ELR (cell line): ENCODE measurements at places on chromosomes 7 and 10.

DNA sequence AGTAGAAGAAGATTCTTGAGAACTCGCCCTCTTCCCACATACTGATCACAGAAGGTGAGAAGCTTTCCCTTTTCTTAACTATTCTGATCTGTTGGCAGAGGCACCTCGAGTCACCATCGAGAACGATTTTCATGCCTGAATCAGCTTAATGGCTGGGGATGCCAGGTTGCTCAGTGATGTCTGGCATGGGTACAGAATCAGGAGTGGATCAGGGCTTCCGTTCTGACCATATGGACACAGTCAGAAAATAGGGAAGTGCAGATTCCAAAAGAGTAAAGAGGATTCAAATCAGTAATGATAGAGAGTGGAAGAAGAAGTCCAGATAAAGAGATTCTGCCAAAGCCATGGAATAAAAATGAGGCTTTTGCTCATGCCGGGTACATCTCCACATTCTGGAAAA lies 52.0 kb upstream of the GRB10 start:
- DNase-seq, result no peak

- DNase-seq, result no peak
These were observed 29.0 kb downstream of the KIAA1217 start for GRCh38 chr10:24237801-24238395.

DNA sequence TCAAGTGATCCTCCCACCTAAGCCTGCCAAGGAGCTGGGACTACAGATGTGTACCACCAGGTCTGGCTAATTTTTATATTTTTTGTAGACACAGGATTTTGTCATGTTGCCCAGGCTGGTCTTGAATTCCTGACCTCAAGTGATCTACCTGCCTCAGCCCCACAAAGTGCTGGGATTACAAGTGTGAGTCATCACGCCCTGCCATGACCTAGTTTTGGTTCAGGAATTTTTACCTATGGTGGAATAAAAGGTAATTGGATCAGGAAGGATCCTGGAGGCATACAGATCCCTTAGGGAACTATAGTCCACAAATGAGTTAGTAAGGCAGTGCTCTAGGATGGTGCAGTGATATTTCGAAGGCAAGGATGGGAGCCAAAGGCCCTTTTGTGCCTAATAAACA lies 717.9 kb downstream of the PHTF2 start:
- no peak for DNase-seq

DNA sequence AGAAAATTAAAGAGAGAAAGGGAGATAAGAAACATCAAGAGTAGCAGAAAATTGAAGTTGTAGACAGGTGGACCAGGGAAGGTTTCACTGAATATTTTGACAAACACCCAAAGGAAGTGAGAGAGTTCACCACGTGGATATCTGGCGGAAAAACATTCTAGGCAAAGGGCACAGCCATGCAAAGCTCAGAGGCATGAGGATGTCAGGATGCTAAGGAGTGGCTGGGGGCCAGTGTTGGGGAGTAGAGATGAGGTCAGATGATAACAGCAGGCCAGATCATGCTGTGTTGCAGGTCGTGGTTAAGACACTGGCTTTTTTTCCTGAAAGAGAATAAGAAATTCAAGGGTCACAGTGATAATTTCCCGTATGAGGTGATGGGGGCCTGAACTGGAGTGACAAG lies 181.9 kb downstream of the DGKI start:
- peak; percentile 3 for DNase-seq

DNA sequence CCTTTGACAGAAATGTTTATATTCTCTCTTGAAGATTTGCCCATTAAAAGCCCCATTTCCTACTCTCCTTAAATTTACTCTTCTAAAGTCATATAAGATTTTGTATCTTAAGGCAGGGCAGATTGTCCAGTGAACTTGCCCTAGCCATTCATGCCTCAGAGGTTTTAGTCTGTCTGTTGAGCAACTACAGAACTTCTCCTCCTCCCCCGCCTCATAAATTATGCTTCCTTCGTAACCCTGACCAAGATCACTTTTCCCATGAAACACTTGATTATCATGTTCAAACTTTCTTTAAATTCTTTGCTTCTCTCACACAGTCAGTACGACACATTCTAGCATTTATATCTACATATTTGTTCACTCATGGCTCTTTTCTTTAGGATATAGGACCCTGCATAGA lies 621.3 kb downstream of the ANKRD7 start:
- DNase-seq, result no peak

GRCh38 chr7:106824458-106824857 lies 40.6 kb upstream of the PIK3CG start:
- DNase-seq, result peak; percentile 79

DNA sequence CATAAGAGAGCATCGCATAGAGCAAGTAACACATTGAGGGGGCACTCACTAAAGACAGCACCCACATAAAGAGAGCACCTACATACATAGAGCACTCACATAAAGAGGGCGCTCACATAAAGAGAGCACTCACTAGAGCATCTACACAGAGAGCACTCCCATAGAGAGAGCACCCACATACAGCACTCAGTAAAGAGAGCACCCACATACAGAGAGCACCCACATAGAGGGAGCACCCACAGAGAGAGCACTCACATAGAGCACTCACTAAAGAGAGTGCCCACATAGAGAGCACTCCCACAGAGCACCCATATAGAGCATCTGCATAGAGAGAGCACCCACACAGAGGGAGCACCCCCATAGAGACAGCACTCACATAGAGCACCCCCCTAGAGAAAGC lies 47.8 kb downstream of the INSIG1 start:
- no peak for DNase-seq

GRCh38 chr10:22481687-22482539 lies 136.6 kb downstream of the SPAG6 start:
- DNase-seq, result peak; percentile 35

DNA sequence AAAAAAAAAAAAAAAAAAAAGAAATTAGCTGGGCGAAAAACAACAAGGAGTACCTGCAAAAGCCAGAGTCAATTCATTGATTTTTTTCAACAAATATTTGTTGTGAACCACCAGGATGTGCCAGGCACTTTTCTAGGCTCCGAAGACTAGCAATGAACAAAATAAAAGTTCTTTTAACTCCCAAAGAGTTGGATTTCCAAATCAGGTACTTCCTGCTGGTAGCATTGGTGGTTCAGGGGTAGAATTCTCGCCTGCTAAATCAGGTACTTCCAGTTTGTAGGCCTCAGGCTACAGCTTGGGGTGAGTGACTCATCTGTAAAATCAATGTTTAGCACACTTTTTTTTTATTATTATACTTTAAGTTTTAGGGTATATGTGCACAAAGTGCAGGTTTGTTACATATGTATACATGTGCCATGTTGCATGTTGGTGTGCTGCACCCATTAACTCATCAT lies 10.9 kb downstream of the PPA1 start:
- DNase-seq, result peak; percentile 55

GRCh38 chr10:8803992-8804391 lies 749.5 kb downstream of the GATA3 start:
- no peak for DNase-seq

DNA sequence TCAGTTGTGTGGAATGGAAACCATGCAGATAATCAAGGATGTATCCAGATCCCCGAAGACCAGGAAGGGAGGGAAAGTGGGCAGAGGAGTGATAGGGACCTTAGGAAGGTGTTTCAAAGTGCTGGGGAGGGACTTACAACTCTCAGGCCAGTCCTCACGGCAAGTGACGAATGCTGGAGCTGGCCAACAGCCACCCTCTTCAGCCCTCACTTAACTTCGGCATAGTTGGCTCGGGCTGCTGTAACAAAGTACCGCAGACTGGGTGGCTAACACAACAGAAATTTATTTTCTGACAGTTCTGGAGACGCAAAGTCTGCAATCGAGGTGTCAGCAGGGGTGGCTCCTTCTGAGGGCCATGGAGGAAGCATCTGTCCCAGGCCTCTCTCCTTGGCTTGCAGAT lies 265.9 kb upstream of the YAE1 start:
- no peak for DNase-seq

GRCh38 chr10:81877596-81877995 lies 2.6 kb downstream of the NRG3 start:
- no peak for DNase-seq

GRCh38 chr10:92757711-92758104 lies 68.0 kb downstream of the HHEX start:
- DNase-seq, result no peak

GRCh38 chr7:88452646-88453045 lies 146.0 kb upstream of the STEAP4 start:
- DNase-seq, result no peak

DNA sequence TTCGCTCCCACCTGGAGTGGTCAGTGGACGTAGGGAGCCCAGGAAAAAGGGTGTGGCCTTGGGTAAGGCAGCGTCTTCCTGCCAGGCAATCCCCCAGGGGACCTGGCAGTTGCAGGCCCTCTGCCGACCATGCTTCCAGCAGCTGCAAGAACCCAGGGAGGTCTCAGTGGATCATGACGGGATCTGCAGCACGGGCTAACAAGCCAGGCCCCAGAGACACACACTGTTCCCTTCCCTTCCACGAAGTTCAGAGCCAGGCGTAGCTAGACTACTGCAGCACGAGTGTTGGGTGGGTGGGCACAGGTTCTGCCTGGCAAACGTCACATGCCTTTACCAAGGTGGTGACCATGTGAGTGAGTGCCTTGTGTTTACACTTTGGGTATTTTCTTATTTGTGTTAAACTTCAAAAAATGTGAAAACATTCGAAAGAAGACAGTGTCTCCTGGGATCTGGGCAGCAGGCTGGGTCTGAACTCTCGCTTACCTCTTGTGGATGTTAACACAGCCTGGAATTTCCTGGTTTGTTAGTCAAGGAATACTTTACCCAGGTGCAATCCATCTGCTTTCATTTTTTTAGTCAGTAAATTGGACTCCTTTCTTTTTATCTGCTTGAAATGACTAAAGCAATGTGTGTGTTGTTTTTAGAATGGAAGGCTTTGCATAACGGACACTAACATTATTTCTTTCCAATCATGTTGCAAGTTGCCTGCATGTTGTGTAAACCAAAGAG lies 48.2 kb upstream of the VIPR2 start:
- DNase-seq, result no peak

GRCh38 chr10:116706281-116706680 lies 36.1 kb downstream of the HSPA12A start:
- no peak for DNase-seq

DNA sequence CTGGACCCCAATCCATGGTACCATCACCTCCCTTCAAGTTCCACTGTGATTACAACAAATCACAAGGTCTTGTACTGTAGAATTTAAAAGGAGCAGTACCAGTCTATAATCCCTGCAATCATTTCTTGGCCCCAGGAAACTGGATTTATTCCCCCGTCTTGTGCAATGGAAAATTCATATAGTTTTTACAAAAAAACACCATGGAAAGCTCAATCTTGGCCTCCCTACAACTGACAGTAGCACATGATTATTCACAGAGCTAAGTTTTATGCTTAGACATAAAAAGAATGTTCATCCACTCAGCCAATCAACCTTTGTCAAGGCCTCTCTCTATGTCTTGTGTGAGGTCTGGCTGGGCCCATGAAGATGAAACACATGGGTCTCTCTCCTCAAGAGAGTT lies 10.2 kb downstream of the DGKI start:
- no peak for DNase-seq

DNA sequence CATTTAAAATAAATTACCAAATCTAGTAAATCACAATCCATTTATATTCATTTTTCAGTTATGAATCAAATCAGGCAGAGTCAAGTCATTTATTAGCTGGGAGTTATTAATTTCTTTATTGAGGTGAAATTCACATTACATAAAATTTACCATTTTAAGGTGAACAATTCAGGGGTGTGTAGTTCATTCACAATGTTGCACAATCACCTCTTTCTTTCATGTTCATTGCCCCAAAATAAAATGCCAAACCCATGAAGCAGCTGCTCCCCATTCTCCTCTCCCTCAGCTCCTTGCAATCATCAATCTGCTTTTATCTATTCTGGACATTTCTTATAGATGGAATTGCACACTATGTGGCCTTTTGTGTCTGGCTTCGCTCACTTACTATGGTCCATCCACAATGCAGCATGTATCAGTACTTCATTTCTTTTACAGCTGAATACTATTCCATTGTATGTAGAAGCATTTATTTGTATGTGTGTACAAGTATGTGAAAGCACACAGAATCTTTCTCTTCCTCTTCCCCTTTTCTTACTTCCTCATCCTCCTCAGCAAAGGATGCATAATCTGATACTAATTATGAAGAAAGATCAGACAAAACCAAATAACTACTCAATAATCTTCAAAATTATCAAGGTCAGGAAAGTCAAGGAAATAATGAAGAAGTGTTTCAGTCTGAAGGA lies 60.6 kb downstream of the LMBR1 start:
- no peak for DNase-seq

GRCh38 chr10:20624642-20625041 lies 272.5 kb downstream of the NEBL start:
- no peak for DNase-seq

GRCh38 chr10:19449860-19450259 lies 366.4 kb upstream of the PLXDC2 start:
- no peak for DNase-seq

GRCh38 chr10:4070184-4070583 lies 285.2 kb upstream of the KLF6 start:
- DNase-seq, result no peak

GRCh38 chr7:94580601-94581000 lies 71.0 kb downstream of the CASD1 start:
- DNase-seq, result peak; percentile 23

- no peak for DNase-seq
These were observed 167.1 kb downstream of the DIP2C start for GRCh38 chr10:522350-522749.

DNA sequence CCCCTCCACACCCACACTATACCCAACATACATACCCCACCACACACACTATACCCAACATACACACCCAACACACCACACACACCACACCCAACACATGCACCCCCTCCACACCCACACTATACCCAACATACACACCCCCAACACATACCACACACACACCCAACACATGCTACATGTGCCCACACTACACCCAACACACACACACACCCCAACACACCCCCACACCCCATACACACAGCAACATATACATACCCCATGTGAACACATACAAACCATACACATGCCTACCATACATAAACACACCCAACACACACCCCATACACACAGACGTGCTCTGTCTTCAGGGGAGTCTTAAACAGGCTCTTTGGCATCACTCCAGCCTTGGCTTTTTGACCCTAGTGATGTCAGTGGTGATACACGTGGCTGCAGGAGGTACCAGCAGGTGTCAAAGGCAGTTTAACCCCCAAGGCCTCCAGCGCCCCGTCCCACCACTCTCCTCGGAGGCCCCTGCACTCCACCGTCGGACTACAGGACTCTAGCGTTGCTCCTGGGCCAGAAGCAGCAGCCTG lies 73.4 kb downstream of the HIPK2 start:
- no peak for DNase-seq

DNA sequence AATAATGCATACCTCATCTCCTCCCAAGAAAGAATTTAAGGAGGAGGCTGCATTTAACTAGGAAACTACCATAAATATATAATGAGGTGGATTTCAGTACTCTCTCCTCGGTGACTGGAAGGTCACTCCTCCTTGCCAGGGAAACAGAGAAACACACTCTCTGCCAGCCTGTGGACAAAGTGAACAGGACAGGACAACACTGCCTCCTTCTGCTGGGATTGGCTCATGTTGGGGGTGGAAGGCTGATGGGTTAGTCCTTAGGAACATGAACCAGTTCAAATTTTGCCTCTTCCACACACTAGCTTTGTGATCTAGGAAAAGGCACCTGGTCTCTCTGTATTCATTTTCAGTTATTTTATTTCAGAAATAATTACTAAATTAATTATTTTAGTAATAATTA lies 50.6 kb upstream of the STEAP4 start:
- DNase-seq, result no peak

GRCh38 chr7:100189061-100189460 lies 11.3 kb downstream of the STAG3 start:
- DNase-seq, result no peak

GRCh38 chr7:142548978-142549377 lies 200.3 kb upstream of the PRSS1 start:
- no peak for DNase-seq

GRCh38 chr7:140239653-140239935 lies 62.8 kb upstream of the KDM7A start:
- no peak for DNase-seq
